ENCODE measurements at places on chromosomes 13 and 19.

DNA sequence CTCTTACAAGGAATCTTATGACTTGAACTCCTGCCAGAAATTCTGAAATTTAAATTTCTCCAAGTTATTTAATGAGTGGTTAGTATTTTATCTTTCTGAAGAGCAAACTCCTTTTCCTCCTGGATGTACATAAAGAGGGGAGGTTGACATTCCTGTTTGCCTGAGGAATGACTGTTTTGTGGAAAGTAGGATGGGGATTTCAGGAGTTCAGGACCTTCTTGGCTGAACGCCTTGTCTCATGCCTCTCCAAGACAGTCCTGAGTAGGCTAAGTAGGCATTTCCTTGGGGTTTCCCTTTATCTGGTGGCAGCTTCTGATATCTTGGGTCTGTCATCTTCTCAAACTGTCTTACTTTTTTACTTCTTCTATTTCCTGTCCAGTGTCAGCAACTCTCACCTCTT, 356.6 kb downstream of the TDRD3 start:
- DNase-seq, result no peak

GRCh38 chr19:3642296-3642695, 15.7 kb upstream of the CACTIN start:
- DNase-seq, result no peak

DNA sequence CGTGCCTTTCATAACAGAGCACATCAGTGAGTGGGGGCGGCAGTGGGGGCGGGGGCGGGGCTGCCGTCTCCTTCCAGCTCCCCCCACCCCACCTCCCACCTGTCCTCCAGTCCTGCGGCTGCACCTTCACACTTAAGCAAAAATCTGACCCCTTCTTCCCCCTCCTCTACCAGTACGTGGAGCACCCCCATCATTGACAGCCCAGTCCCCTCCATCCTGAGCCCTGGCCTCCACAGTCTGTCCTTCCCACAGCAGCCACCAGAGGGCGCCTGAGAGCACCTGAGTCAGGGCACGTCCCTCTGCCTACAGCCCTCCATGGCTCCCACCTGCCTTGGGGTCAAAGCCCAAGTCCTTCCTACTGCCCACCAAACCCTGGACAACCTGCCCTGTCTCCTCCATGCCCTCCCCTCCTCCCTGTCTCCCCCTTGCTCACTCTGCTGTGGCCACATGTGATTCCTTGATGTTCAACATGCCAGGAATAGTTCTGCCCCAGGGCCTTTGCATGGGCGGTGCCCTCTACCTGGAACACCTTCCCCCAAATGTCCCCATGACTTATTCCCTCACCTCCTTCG, 4.0 kb downstream of the EBI3 start:
- peak; percentile 58 for DNase-seq

DNA sequence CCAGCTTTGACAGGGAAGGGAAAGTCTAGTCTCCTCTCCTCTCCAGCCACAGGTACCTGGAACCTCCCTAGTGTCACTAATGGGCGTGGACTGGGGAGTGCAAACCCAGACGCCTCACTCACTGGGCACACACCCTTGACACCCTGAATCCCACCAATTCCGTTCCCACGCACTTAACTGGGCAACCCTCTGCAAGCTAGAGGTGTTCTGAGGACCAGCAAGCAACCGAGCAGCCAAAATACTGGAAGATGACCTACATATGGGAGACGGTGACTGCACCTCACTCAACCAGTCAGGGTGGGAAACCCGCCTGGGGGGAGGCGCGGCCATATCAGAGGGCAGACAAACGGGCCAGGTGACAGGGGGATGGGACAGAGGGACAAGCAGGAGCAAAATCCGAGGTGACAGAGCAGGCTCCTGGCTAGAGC, 991 bp downstream of the ABHD17A start:
- no peak for DNase-seq

GRCh38 chr19:8001651-8001994, 3.8 kb downstream of the ELAVL1 start:
- no peak for DNase-seq

GRCh38 chr13:25231517-25231916, 55.8 kb downstream of the MTMR6 start:
- no peak for DNase-seq

DNA sequence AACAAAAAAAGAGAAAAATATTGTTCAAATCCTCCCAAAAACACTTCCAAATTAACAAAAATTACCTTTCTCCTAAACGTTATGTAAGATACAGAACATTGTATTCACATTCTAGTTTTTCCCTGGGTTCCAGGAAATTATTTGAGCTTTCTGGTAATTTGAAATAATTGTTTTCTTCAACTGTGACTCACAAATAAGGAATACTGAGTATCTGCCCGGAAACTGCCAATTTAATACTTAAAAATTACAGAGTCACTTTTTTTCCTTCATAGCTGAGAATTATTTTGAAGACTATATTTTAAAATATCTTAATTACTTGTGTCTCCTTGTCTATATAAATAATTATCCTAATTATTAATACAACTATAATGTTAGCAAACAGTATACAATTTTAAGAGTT, 709.0 kb upstream of the ARGLU1 start:
- DNase-seq, result no peak

- no peak for DNase-seq
Observed at GRCh38 chr13:46544811-46545210, 8.2 kb upstream of the LRCH1 start.

GRCh38 chr19:23281663-23282276, 31.6 kb upstream of the ZNF724 start:
- no peak for DNase-seq

DNA sequence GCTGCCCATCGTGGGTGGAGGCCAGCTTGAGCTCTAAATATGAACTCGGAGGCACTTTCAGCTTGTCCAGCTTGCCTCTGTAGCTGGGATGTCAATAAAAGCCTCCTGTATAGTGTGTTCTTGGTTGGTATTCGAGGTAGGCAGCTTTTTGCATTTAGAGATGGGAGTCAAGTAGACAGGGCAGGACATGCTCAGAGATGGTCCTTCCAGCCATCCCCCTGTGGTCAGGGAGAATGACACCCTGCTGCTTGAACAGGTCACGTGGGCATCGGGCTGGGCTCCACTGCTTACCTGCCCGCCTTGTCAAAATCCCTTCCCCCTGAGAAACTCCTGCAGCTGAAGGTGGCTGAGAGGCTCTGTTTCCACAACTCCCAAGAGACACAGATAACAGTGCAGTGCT, 302.5 kb downstream of the ZNF536 start:
- no peak for DNase-seq

- no peak for DNase-seq
Observed at GRCh38 chr13:103282571-103283450, 216.6 kb upstream of the SLC10A2 start.

- peak; percentile 79 for DNase-seq
Observed at GRCh38 chr19:2607712-2608601, 94.5 kb downstream of the GNG7 start.

GRCh38 chr13:54841682-54842081, 1813.1 kb downstream of the OLFM4 start:
- no peak for DNase-seq

GRCh38 chr19:2723345-2723715, 2.2 kb upstream of the DIRAS1 start:
- DNase-seq, result no peak

- no peak for DNase-seq
Observed at GRCh38 chr13:37410316-37410715, 188.3 kb downstream of the POSTN start.

GRCh38 chr13:76792731-76793347, 93.4 kb downstream of the KCTD12 start:
- no peak for DNase-seq

- DNase-seq, result no peak
Observed at GRCh38 chr13:39266426-39266825, 228.2 kb downstream of the NHLRC3 start.

DNA sequence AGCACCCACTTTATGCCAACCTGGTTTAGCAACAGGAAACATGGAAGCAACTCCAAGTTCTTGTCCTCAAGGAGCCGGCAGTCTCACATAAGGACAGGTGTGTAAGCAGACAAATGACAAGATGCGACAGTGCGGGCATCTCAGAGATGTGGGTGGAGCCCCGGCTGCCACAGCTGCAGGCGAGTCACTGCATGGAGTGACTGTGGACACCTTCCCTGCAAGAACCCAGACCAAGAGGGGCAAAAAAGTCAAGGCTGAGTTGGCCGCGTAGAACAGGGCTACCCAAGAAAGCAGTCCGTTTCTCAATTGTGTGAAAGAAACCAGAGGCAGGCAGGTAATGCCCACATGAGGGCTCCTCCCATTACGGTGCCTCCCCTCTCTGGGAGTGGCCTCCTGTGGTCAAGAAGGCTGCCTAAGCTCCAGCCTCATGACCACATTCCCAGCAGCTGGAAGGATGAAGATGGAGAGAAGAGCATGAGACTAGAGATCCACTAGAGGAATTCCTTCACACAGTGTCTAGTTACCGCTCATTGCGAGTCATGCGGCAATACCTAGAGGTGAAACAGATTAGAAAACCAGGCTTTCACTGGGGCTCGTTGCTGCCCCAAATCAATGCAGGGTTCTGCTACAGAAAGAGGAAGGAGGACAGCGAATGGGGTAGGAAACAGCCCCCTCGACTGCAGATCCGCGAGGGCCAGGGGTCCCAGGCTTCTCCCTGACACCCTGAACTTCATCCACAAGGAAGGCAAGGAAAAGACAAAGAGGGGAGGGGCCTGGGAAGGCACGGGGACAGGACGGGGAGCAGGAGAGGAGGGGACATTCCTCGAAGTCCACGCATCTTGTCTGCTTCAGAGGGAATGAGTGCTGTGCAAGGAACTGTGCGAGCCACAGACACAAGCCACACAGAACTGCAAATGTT, 80.2 kb downstream of the SPACA7 start:
- DNase-seq, result no peak

DNA sequence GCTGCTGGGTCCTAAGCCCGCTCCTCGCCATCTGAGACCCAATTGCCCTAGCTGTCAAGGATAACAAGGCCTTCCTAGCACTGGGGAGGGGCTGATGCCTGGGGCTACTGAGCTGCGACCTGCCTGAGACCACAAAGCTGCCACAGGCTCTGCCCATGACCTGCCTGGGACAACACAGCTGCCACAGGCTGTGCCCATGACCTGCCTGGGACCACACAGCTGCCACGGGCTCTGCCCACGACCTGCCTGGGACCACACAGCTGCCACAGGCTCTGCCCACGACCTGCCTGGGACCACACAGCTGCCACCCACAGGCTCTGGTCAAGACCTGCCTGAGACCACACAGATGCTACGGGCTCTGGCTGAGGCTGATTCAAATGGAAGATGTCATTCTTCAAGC, 54.8 kb downstream of the EPS15L1 start:
- no peak for DNase-seq

DNA sequence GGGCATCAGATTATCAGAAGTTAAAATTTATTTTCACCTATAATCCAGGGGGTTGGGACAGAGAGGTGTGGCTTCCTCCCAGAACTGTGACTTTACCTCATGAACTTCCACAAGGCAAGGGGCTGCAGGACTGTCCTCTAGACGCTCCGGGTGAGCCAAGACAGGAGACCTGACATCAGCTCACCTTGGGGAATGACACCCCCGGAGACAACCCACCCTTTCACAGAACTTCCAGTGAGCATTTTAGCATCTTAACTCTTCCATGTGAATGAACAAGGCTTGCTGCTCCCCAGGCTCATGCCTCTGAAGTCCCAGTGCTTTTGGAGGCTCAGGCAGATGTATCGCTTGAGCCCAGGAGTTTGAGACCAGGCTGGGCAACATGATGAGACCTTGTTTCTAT, 29.4 kb upstream of the TFDP1 start:
- DNase-seq, result no peak

- no peak for DNase-seq
Observed at GRCh38 chr13:50451609-50452008, 391.9 kb downstream of the DLEU7 start.

DNA sequence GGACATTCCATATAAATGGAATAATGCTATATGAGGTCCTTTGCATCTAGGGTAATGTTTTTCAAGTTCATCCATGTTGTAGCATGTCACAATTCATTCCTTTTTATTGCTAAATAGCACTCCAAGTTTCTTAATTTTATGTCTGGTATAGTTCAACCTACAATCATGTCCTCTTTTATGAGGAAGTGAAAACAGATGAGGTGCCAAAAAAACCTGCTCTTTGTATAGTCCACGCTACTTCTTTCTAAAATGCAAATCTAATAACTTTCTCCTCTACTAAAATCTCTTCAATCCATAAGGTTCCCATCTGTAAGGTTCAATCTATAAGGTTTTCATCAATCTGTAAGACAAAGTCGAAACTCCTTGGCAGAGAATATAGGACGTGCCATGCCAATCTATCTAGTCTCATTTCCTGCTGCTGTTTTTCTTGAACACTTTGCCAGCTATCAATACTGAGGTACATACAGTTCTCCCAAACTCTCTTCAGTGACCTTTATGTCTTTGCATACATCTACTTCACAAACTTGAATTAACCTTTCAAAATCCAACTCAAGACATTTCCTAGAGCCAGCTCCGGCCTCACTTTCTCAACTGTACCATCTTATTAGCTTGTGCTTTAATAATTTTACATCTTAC, 33.7 kb downstream of the INTS6 start:
- DNase-seq, result no peak

GRCh38 chr19:30391554-30392551, 19.7 kb downstream of the ZNF536 start:
- DNase-seq, result no peak

- DNase-seq, result no peak
Observed at GRCh38 chr19:371501-372168, 27.0 kb upstream of the MIER2 start.

- no peak for DNase-seq
Observed at GRCh38 chr19:7970716-7971448, 27.4 kb upstream of the TIMM44 start.

DNA sequence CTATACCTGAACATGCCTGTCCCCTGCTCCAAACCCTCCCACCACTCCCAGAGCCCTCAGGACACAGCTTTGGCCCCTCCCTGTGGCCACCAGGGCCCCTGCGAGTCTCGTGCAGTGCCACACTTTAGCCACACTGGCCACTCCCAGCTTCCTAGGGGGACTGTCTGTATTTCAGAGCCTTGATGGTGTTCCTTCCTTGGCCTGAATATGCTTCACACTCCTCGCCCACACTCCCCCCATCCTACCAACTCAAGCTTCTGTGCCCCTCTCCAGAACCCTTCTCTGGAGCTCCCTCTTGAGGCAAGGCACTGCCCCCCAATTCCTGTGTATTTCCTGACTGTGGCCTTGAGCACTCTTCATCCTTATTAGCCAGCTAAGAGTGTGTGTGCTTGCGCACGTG, 80.2 kb downstream of the DPF1 start:
- no peak for DNase-seq

DNA sequence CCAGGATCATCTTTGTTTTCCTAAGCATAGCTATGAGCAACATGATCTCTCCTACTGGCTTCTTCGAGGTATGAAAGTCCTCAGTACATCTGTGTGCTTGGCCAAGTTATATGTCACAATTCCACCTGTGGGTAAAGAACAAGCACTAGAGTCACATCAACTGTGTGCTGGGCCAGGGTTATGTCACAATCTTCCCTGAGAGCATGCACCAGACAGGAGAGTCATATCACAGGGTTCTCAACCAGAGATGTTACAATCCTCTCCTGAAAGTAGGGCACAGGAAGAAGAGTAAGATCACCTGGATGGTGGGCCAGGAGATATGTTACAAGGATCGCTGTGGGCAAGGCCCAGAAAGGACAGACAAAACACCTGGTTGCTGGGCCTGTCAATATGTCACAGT, 143.7 kb downstream of the ZNF675 start:
- DNase-seq, result no peak

All from stimulated activated CD8-positive, alpha-beta memory T cell treated with anti-CD3 and anti-CD28 coated beads, Interleukin-4, amount 100 ng/mL, for 4 hours (primary cell).